Liver (tissue), 10 donors: ENCODE measurements at places on chromosomes 1 and 21.

- DNase-seq, result peak; percentile 37
Measured at GRCh38 chr1:150362721-150363425, 1.1 kb upstream of the RPRD2 start.

DNA sequence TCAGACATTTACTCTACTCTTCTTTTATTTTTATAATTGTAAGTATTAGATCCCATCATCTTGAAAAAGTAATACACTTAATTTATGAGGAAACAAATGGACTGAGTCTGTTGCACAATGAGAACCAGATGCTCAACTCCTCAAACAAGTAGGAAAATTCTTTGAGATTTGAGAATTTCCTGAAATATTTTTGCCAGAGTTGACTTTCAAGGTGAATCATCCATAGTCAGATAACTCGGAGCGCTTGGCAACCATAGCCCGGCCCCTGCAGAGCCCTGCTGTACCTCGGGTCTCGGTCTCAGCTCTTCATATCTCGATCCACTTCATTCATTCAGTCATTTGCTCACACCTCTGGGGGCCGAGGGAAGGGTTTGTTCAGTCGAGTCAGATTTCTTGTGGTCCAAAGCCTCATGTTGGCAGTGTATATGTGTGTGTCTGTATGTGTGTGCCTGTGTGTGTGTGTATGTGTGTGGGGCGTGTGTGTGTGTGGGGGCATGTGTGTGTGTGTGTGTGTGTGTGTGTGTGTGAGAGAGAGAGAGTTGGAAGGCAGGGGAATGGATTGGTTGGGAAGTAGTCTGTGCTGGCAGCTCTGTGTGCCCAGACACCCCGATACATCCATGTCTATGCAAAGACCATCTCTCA lies 18.1 kb upstream of the PCP4 start:
- DNase-seq, result no peak

DNA sequence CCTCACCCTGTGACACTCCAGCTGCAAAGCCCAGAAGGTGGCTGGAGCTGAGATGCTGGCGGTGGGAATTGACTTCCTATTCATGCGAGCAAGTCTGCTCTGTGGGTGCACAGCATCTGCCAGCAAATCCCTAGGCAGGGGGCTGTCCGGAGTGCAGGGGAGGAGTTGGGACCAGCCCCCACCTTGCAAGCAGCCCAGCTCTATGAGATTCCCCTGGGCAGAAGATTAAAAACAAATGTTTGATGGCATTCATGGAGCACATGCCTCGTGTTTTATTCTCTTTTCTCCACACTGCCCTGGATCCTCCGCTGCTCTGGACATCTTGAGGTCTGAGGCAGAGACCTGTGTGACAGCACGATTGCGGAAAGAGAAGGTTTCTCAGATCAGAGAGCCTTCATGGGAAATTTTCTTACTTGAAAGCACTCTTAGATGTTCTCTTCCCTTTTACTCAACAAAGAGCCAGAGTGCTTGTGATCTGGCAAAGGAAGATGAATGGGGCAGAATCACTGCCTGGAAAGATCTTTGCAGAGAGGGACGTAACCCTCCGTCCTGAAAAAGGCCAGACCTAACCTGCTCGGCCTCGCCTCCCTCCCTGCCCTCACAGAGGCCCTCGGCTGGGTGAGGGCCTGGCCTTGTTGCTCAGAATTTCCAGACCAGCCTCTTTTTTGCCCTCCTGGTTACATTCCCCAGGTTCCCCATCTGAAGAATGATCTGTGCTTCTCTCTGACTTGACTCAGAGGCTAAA lies 597.1 kb downstream of the KIF26B start:
- DNase-seq, result no peak

DNA sequence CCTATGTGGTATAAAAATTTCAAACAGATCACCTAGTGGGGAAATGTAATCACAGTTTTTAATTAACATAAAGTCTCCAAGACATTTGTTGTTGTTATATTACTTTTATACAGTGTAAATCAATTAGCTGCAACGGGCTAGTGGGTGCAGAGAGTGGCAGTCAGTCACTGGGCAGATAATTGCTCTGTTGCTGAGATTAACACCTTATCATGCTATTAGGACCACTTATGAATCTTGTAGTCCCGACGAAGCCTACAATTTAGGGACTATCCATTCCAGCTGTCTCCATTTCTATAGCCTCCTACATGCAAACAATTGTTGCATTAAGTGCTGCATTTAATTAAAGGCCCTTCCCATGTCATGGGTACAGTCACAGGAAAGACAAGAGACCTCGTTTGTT lies 158.9 kb upstream of the PROX1 start:
- DNase-seq, result no peak

DNA sequence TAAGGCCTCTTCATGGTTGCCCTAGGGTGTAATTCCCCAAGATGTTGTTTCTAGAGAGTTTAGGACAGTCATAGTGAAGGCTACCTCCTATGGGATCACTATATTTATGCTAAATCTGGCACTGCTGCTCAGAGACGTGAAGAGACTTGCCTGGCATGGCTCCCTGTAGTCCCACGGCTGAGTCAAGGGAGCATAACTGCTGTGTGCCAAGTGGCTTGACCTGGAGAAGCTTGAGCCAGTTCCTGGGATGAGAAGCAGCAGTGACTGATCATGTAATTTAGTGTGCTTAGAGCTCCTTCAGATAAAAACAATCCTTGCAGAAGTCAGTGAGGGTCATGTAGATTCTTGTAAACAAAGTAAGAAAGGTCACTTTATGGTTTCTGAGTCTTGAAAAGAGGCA lies 68.9 kb upstream of the TSPAN2 start:
- DNase-seq, result no peak

- DNase-seq, result no peak
Measured at GRCh38 chr1:35186239-35186638, 6.7 kb downstream of the SFPQ start.

GRCh38 chr1:231806623-231807495 lies 180.3 kb downstream of the DISC1 start:
- DNase-seq, result peak; percentile 56

DNA sequence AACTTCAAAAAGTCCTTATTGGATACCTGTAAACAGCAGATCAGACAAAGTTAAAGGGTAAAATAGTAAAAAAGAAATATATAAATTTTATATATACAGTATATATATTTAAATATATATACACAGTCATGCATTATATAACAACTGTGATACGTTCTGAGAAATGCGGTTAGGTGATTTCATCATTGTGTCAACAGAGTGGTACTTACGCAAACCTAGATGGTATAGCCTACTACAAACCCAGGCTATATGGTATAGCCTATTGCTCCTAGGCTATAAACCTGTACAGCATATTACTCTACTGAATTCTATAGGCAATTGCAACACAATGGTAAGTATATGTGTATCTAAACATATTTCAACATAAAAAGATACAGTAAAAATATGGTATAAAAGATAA lies 222.7 kb downstream of the NUF2 start:
- DNase-seq, result no peak

DNA sequence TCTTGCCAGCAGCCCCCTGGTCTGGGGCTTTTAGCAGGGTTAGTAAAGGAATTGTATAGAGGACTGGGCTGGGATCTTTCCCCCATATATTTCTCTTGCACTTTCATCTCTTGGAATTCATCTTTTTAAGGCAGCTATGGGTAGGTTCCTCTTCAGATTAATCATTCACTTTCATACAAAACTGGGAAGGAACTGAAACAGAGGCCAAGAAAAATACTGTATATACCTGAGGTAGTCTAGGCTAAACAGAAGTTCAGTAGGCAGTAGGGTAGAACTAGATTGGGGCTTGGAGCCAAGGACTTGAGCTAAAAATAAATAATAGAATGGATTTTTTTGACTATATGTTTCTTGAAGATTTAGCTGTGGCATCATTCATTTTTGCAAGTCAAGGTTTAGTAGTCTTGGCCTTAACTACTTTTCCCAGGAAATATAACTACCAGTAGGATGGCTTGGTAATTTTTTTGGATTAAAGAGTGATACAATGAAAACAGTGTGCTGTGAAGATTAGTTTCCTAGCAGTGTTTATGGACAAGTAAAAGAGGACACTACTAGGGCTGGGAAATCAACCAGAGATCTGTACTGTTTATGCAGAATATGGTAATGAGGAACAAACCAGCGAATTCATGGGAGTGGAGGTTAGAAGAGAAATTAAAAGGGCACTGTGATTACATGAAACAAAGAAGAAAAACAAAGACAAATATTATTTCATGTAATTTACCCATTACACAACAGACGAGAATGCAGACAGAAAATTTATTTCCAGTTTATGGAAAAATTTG lies 50.9 kb upstream of the PTGS2 start:
- no peak for DNase-seq

- no peak for DNase-seq
Measured at GRCh38 chr21:34179204-34179935, 106.0 kb downstream of the MRPS6 start.
